ENCODE measurements at places on chromosomes 6 and 20.

DNA sequence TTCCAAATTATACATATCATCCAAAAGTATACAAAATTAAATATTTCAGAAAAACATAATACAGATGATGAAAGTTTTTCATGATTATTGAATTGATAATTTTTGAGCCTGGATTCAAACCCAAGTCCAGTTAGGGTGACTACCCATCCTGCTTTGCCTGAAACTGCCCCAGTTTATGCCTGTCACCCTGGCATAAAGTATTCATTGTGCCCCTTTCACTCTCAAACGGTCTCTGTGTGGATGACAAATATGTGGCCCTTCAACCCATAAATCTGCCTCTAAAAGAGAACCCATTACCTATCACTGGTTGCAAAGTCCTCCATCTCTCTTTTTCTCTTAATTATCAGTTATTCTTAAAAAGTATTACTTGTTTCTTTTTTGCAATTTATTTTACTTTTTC lies 553.7 kb upstream of the JARID2 start:
- no peak for DNase-seq

DNA sequence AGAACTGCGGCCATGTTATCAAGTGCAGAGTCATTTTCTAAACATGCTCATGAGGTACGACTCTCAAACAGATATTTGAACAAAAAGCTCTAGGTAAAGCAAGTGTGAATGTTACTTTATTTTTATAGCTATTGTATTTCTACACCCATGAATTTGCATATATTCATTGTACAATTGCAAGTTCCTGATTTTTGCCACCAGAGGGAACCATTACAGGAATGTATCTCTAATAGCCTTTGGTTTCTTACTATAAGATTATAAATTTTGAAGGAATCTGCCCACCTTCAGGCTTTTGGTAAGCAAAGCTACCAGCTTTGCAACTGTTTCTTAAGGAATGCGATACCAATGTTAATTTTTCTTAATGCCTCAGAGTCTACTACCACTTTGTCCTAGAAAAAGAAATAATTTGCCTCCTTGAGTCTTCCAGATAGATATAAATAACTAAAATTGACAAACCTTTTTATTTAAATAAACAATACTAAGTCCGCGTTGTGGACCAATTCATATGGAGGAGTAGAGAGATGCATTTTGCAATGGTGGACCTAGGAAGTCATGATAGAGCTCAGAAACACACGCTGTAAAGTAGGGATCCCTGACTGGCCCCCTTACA lies 125.4 kb upstream of the SAMD5 start:
- DNase-seq: no peak

GRCh38 chr6:151847064-151847463 lies 39.6 kb downstream of the ESR1 start:
- DNase-seq: no peak

- no peak for DNase-seq
Observed at GRCh38 chr20:15395457-15395856, 1058.0 kb upstream of the FLRT3 start.

DNA sequence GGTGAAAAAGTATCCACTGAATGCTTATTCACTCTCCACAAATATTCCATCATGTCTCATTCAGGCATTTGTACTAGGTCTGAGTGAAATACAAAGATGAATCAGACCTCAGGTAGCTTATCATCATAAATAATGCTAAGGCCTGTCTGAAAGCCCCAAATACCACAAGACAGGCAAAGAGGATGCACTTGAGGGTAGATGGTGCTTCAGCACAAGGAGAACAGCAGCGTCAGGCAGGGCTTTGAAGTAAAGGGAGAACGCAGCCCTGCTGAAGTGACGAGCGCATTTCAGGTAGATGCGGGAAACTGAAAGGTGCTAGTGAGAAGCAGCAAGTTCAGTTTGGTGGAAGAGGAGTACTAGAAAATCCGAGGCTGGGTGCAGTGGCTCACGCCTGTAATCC lies 38.7 kb downstream of the MAP3K5 start:
- peak; percentile 32 for DNase-seq

Data from activated CD8-positive, alpha-beta memory T cell treated with anti-CD3 and anti-CD28 coated beads for 1 hour (primary cell).